NCI-H524 (cell line): ENCODE measurements at places on chromosomes 11 and 22.

DNA sequence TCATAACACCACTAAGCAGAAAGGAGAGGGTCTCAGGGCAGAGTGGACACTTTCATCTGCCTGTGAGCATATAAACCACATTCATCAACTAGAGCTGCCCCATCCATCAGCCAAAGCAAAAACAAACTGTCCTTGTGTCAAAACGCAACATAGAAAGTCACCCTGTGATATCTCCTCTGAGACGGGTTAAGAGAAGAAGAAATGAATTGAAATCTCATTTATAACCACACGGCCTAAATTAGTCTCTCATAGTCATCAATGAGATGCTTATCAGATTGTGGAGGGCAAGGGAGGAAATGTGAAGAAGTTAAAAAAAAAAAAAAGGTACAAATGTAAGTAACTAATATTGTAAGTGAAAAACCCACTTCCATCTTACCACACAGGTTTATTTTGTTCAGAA, 75.7 kb downstream of the SIK3 start:
- no peak for DNase-seq

DNA sequence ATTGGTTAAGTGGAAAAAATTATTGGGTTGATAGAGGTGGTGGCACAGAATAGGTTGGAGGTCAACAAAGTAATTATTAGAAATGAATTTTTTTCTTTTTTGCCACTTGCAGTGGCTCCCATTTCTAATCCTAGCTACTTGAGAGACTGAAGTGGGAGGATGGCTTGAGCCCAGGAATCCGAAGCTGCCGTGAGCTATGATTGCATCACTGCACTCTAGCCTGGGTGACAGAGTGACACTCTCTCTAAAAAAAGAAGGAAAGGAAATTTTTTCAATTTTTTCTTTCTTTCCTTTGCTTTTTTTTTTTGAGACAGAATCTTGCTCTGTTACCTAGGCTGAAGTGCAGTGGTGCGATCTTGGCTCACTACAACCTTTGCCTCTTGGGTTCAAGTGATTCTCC, 2.2 kb upstream of the BCO2 start:
- peak; percentile 14 for DNase-seq

GRCh38 chr22:36334821-36335603, 52.8 kb downstream of the MYH9 start:
- no peak for DNase-seq

DNA sequence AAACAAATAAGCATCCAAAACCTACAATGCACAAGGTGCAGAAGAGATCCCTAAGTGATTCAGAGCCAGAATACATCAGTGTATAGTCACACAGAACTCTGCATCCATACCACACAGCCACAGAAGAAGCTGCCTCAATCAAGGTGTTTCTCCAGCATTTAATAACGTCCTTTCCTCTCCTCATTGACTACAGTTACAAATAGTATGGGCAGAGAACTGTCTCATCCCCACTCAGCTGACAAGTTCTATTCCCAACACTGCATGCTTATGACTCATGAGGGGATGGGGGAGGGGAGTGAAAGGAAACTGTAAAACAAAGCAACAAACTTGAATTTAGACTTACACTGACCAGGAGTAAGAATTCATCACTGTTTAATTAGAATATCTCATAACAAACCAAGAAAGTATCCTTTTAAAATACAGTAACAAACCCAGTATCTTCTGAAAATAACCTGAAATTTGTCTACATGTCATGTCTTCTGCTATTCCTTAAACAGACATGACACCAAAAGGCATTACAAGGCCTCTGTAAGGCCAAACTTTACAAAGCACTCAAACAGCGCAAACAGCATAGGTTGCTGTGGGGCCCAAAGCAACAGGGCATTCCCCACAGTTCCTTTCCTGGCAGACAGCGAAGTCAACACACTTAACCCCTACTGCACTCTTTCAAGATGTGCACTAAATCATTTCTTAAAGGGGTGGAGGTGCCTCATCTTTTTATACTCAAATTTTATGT, 29.3 kb downstream of the CELF1 start:
- no peak for DNase-seq

DNA sequence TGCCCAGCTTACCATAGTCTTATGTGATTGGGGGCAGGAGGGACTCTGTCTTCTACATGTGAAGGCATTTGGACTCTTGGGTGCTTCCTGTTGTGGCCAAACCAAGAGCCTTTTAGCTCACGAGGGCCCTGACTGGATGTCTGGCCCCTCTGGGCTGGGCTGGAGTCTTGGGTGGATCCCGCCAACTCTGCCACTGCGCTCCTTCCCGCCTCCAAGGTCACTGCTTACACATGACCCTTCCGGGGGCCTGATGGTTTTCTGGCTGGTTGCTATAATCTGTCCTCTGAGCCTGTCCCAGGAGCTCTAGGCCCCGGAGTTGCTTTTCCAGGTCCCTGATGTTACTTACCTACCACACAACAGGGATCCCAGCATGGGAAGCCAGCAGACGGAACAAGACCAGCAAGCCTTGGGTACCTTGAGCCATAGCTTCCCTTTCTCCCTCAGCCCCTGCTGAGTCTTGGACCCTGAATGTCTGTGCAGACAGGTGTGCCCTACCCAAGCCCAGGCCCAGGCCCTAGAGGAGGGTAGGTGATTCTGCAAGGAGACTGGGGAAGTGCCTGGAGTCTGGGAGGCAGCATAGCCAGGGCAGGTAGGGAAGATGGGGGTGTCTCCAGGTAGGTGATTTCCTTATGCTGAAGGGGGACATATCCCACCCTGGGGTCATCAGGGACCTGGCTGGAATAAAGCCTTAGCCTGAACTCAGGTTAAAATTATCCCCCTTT, 100.3 kb downstream of the TSPAN18 start:
- no peak for DNase-seq

DNA sequence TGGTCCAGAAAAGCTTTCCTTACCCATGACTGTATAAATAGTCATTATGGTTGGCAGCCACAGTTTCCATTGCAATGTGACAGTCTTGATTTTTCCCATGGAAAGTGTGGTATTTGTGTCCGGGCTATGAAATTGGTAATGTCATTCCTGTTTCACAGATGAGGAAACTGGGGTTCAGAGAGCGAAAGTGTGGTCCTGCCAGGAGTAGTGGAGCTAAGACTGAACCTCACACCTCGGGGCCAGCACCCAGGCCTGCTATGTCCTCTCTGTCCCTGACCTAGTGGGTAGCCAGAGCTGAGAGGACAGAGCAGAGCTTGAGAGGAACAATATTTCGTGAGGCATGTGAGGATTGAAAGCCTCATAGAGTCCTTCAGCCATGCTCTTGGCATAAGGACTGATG, 1.2 kb upstream of the YDJC start:
- DNase-seq = no peak

GRCh38 chr11:114132944-114133394, 73.5 kb downstream of the ZBTB16 start:
- no peak for DNase-seq

DNA sequence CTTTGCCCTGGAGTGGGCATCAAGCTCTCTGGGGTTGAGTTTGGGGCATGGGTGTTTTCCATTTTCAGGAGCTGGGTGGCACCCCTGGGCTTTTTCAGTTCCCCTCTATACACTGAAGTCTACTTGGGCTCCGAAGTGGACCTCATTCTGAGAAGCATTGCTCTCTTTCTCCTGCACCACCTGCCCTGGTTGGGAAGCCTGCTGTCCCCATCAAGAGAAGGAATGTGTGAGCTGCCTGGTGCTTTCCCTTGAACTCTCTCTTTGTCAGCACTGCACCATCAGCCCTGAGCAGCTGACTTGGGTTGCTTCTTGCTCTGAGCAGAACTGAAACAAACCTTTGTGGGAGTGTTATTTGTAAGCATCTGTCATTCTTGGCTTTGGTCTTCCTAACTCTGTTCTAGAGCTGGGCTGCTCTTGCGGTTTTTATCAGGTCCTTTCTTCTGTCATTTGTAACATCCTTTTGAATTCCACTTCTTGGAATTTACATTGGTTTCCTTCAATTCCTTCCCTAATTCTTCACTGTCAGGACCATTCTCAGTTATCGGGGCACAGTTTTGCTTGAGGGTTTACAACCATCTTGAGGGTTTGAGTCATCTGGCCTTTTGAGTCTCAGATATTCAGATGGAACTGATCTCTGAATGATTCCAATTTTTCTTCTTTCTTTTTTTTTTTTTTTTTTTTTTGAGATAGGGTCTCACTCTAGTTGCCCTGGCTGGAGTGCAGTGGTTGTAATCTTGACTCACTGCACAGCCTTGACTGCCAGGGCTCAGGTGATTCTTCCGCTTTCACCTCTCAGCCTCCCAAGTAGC, 20.5 kb downstream of the UBE2L3 start:
- DNase-seq = no peak

GRCh38 chr11:84136926-84137325, 850.8 kb upstream of the CCDC90B start:
- no peak for DNase-seq

DNA sequence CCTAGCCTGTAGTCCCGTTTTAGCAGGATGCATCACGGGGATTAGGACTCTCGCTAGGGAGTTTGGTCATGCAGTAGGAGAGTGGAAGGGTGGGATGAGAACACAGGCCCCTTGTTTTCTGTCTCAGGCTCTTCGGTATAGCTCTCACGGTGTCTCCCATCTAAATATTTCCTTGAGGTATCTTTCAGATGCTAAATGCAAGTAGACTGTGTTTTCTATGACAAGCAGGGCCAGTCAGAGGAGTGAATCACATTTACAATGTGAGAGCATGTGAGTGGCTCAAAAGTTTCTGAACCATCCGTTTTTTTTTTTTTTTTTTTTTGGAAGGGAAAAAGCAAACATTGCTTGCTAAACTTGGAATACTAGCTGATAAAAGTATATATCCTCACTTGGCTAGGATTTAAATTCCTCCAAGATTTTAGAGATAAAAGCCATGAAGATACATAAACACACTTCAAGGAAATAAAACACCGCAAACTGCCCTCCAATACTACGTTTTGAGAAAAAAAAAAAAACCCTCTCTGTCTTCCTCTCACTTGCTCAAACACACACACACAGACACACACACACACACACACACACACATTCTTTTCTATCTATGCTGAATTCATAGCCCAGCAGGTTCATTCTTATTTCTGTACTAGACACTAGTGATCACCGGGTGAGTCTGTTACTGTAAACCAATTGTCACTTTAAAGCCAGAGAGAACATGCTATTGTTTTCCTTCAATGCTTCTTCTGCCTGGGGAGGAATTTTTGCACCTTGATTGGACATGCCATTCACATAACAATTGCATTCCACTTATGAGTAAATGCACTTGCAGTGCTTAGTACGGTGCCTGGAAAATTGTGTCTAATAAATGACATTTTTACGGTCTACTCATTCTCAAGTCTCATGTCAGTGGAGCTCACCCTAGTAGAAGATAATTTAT, 224.6 kb upstream of the CCDC90B start:
- no peak for DNase-seq

GRCh38 chr22:45565973-45566372, 63.3 kb downstream of the FBLN1 start:
- no peak for DNase-seq

- no peak for DNase-seq
Measured at GRCh38 chr22:45006964-45007390, 2.8 kb downstream of the PHF21B start.

GRCh38 chr22:44112191-44112590, 68.5 kb upstream of the PARVG start:
- DNase-seq = no peak

DNA sequence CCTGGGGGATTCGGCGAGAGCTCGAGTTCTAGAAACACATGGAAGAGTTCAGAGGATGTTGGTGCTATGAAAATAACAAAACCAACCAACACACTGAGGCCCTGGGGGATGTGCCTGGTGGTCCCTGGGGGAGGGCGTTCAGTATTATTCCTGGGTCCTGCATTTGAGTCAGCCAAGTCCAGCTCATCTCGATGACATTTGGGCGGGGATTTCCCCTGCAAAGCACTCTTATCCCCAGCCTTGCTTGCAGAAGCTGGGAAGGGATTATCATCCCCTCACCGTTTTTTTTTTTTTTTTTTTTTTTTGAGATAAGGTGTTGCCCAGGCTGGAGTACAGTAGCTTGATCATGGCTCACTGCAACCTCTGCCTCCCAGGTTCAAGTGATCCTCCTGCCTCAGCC, 2.1 kb upstream of the SMIM38 start:
- DNase-seq = peak; percentile 11

- DNase-seq = peak; percentile 91
Measured at GRCh38 chr22:22195265-22196017, 49.1 kb upstream of the VPREB1 start.

DNA sequence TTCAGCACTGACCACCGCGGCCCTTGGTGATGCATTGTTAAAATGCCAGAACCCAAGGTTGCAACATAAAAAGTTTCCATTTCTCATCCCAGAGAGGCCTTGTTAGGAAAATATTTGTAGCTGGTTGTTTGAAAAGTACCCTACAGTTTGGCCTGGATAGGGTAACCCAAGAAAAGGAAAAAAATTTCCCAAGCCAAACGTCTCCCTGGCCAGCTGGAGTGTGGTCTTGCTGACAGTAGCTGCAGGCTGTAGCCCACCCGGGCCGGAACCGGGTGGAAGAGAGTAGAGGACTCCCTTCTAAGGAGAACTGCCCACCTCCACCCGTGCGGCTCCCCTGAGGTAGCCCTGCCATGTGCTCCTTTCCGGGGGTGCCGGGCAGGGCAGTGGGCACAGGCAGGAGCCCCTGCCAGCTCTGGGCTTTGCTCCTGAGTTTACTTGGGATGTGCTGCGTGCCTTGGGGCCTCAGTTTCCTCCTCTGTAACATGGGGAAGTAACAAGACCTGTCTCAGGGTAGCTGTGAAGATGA, 38.5 kb downstream of the IGHMBP2 start:
- DNase-seq = no peak

DNA sequence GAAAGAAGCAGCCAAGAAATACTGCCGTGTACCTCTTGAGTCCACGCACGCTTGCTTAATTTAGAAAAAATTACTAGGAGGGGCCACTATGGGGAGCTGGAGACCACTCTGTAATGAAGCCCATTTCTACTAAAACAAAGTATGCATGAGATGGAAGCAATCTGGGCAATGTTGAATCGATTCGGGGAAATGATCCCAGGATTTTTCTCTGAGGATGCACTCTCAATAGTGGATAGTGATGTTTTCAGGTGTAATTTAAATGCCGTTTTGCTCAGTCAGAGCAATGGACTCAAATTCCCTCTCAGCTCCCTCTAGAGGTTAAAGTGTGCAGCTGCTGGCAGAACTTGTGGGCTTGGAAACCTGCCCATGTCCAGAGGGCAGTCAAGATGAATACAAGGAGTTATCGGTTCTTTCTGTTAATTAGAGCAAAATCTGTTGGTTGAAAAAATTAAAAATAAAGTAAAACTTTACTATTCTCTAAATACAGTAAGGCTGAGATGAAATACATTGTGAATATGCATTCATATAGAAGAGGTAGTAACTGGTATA, 64.1 kb downstream of the ME3 start:
- peak; percentile 64 for DNase-seq

- no peak for DNase-seq
Measured at GRCh38 chr11:75625021-75625420, 43.8 kb downstream of the MAP6 start.

GRCh38 chr22:17770180-17771077, 3.8 kb downstream of the BID start:
- DNase-seq = no peak

GRCh38 chr11:124893781-124894401, 3.8 kb downstream of the ROBO4 start:
- DNase-seq = no peak

DNA sequence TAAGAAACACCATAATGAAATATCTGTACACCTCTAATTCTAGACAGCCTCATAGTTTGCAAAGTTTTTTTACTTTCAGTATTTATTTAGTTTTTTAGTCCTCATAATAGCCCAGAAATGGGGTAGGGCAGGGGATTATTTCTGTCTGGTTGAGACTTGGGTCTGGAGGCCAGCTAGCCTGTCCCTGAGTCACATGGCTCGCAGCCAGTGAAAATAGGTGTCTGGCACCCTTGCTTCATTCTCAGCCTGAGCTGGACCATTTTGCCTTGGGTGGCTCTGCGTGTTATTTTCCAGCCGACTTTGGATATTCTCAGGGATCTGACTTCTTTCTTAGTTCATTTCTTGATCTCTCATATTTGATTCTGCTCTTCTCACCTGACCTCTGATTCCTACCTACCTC, 123.9 kb upstream of the NARS2 start:
- no peak for DNase-seq
